ENCODE measurements at places on chromosomes 12 and 14.

DNA sequence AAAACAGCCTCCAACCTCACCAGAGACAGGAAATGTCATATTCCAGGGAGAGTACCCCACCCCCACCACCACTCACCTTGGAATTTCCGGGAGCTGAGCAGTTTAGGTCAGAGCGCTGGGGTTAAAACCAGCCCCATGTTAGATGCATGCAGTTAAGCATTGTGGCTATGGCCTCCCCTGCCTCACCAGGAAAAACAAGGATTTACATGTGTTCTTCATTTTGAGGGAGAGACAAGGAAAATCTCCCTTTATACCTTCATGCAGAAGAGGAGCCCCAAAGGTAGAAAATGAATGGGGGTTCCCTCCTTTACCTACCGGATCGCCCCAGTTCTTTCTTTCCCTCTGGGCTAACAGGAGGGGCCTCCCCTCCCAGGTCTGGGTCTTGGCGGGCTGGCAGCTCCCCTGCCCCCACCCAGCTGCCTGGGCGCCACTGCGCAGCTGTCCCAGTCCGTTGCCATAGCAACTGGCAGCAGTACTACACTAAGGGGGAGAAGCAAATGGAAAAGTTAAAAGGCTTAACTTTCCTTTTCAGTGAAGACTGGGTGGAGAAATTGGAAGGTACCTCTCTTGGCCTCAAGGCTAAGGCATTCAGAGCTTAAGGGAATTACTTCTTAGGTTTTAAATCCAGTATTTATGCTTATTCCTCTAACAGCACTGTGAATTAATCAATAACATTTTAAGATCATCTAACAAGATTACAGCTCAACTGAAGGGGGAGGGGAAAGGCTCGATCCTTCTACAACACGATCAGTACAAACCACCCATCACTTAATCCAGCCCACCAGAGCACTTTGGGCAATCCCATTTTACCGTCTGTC, 20.5 kb downstream of the CBX5 start:
- DNase-seq: no peak

GRCh38 chr12:31201382-31201781, 124.6 kb downstream of the SINHCAF start:
- DNase-seq: no peak

DNA sequence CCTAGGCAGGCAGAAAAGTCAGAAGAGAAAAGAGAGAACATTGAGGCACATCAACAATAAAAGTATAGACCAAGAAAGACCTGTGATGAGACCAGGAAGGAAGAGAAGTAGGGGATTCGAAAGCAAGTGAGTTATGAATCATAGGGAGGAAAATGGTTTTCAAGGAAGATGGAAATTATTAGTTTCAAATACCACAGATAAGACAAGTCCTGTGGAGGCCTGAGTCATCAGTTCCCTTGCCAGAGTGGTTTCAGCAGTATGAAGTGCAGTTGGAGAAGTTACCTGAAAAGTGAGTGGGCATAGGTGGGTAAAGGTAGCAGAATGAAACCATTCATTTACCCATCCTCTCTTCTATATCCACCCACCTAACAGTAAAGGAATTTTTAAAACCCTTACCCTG, 25.2 kb upstream of the TSPAN8 start:
- DNase-seq: no peak

GRCh38 chr12:130083734-130084133, 78.5 kb upstream of the FZD10 start:
- DNase-seq: no peak

DNA sequence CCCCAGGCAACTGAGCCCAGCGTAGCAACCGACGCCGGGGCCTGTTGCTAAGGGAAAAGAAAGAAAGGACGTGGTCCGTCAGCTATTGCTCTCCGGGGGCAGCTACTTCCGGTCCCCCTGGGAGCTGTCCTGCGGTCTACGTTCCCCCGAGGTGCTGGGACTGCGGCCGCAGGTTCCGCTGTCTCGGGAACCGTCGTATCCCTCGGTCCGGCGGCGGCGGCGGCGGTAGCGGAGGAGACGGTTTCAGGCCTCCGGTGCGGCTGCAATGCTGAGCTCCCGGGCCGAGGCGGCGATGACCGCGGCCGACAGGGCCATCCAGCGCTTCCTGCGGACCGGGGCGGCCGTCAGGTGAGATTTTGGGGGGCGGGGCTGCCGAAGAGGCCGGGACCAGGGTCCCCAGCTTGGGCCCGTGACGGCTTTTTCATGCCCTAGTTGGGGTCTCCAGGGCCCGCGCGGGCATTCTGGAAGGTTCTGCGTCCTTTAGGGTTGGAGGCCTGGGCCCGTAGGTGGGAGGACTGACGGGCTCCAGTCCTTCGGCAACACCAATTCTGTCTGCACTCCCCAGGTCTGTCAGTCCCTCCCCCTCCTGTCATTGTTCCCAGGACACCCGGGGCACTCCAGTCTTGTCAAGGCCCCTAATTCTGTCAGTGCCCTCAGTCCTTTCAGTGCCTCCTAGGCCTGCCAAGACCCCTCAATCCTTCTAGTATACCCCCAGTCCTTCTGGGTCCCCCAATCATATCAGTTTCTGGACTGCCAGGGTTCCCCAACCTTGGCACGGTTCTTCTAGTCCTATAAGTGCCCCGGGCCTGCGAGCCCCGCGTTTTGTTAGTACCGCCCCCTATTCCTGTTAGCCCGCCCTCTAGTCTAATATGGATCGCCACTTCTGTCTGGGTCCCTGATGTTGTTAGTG, at the start of gene USP30:
Gene USP30, plus strand, starts transcription at position 163 of the 910 bp plus-strand sequence. Its CDS starts 103 bp downstream, at position 266.
- peak; percentile 74 for DNase-seq

DNA sequence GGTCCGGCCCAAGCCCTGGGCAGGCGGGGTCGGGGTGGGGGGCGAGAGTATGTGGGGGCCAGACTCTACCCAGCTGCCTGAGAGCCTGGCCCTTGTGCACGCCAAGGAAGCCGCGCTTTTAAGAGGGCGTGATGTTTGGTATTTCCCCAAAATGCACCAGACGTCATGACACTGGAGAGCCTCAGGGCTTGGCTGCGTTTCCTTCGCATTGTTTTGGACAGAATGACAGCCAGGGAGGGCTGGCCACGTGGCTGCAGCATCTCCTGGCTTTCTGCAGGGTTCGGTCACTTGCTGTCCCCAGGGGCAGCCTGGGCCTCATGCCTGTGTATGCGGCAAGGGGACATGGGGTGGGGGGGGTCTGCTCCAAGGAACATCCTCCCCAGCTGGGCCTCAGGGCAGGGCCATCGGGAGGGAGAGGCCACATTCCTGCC, 16.1 kb upstream of the NUDT14 start:
- no peak for DNase-seq

- peak; percentile 24 for DNase-seq
Measured at GRCh38 chr14:76922584-76922983, 96.4 kb downstream of the LRRC74A start.

- DNase-seq: no peak
Measured at GRCh38 chr14:100696590-100696989, 30.1 kb upstream of the DLK1 start.

- DNase-seq: no peak
Measured at GRCh38 chr12:59708064-59708463, 112.2 kb downstream of the SLC16A7 start.

DNA sequence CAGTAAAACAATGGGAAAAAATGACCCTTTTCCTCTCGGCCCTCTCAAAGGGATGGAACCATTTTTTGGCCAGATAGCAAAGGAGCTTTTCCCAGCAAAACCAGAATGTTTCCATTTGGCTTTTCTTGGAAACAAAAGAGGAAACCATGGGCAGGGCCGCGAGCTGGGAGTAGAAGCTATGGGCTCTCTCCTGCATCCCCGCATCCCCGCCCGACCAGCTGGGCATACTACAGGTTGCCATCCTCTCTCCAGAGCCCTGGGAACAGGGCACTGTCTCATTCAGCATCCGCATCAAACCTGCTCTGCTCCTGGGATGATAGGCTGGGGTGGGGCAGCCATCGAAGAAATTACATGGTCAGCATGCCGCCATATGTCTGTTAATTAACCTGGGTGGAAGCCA, 20.9 kb downstream of the CD9 start:
- DNase-seq: no peak

DNA sequence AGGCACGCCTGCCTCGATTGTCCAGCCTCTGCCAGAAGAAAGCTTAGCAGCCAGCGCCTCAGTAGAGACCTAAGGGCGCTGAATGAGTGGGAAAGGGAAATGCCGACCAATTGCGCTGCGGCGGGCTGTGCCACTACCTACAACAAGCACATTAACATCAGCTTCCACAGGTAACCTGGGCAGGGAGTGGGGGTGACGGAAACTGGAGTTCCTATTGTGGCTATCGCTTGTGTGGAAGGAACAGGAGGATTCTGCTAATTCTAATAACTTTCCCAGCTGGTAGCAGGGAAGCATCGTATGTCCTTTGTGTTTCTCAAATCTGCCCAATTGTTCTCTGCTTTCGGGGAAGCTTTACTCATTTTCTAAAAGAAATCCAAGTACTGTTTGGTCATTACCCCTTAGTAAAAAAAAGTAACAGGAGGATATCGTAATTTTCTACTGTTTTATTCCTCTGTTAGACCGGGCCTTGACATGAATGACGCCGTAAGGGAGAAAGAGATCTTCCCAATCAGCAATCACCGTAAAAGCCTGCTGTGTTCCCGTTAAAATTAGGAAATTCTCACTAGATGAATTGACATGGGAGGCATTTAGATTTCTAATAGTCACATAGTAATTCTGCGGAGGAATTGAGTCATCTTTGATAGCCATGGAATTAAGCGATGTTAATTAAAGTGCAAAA, 449 bp downstream of the THAP2 start:
- no peak for DNase-seq

DNA sequence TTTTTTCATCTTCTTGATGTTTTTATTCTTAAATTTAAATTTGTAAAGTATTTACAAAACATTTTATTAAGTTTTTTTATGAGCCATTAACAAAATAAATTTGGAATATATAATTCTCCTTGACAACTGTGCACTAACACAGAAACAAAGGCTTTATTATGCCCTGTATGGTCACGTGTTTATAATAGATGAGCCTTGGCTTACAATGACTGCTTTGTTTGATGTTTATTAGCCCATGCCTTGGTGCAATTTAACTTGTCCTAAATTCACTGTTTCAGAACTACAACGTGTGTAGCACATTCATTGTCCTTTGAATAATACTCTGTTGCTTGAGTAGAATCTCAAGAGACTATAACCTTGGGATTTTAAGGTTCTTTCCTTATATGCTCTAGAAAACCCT, 59.8 kb downstream of the CNTN1 start:
- no peak for DNase-seq

DNA sequence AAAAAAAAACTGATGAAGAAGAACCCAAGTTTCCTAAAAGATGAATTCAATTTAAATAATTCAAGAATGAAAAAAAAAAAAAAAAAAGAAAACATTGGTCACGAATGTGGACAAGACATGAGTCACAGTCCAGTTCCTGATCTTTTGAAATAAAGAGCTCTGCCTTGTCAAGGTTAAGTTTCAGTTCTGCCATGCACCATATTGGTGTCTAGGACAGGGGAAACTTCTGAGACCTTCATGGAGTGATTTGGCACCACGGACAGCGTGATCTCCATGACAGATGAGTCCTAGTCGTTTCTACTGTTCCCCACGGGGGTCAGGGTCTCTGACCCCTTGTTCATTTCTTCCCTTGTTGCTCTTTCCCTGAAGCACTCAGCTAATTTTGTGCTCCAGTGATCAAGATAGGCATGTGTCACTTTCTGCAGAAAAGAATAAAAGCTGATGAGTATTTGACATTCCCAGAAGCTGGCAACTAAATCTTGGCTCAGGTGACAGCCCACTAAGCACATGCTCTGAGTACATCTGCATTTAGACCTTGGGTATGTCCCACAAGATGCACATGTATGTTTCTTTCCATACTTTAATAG, 1159.7 kb downstream of the BCL11B start:
- DNase-seq: no peak

GRCh38 chr14:28307506-28307905, 459.1 kb upstream of the FOXG1 start:
- DNase-seq: no peak

- no peak for DNase-seq
Measured at GRCh38 chr14:102777711-102778337, 575 bp downstream of the TRAF3 start.

DNA sequence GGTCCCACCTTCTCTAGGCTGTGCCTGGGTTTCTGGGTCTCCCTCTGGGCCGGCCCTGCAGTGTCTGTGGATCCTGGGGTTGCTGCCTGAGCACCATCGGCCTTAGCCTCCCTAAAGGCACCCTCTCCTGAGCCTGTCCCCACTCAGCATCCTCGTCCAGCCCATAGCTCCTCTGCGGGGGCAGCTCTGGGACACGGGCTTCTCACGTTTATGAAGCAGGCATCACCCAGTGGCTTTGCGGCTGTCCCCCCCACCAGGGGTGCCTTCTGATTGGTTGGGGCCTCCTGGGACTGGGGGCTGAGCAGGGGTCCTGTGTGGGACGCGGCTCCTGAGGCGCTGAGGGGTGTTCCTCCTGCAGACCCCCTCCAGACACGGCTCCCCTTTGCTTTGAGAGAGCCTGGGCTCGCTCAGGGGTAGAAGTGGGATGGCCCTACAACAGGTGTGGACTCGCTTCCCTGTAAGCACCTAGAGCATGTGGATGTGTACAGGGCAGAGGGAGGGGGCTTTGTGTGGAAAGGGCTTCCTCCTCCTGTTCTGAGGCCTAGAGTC, 10.7 kb downstream of the ULK1 start:
- no peak for DNase-seq

GRCh38 chr12:122090759-122091515, 12.4 kb downstream of the MLXIP start:
- DNase-seq: no peak

Data from bone marrow (tissue), 2 donors.